ENCODE measurements at places on chromosomes 3 and 15.

DNA sequence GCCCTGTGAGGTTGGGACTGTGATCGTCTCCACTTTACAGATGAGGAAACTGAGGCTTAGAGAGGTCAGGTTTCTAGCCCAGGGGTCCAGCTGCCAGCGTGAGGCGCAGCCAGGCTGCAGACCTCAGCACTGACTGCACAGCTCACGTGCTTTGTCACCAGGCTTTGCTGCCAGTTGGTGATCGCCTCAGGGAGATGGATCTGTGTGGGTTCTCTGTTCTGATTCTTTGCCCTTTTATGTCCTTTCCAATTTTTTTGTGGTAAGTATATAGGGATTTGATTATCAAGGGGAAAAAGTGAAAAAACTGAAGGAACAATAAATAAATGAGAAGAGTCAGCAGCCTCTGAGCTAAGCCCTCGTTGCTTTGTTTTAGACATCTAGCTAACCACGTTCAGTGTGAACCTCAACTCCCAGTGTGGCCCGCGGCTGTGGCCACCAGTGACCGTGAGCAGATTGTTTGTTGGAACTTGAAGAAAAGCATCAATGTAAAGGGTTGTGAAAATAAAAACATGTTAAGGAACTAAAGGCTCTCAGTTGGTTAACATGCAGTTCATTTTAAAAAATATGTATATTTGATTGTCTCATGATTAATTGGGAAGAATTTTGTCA, 117.6 kb downstream of the PDE8A start:
- DNase-seq: no peak

DNA sequence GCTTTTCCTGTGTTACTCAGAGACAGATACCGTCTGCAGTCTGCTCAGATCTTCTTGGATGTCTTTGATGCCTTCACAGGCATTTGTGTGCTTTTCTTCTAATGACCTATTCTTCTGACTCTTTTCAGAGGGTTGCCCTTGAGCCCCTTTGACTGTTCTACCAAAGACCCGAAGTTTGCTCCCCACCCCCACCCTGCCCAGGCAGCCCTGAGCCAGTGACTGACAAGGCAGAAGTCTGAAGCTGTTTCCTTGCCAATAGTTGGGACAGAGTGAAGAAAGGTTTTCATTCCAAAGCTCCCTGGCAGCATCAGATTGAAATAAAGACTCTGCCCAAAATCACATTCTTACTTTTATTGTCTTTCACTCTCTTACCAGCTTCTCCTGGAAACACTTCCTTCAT, 9.0 kb upstream of the ATP13A5 start:
- DNase-seq: no peak

GRCh38 chr15:92929002-92929401, 28.9 kb downstream of the CHD2 start:
- no peak for DNase-seq

DNA sequence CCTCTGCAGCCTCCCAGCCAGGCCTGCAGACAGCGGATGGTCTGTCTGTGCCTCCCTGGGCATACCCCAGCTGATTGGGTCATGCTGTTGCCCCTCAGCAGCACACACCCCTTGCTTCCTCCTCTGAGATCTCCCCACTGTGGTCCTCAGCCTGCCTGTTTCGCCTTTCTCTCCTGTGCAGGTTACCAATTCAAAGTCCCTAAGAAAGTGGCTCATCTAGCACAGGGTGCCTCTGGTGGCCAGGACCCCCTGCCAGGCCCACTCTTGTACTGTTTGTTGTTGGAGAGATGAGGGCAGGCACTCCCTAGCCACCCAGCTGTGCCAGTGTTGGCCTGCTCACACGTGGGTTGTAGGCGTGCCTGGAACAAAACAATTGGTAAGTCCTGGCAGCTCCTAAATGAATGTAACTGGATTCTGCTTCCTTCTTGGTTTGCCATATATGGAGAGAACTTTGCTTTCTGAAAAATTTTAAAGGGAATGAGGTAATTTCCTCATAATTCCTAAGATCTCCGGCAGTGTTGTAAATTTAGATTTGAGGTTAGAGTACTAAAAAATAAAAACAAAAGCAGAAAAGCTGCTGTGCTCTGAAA, 213.2 kb upstream of the IL12A start:
- DNase-seq: no peak

DNA sequence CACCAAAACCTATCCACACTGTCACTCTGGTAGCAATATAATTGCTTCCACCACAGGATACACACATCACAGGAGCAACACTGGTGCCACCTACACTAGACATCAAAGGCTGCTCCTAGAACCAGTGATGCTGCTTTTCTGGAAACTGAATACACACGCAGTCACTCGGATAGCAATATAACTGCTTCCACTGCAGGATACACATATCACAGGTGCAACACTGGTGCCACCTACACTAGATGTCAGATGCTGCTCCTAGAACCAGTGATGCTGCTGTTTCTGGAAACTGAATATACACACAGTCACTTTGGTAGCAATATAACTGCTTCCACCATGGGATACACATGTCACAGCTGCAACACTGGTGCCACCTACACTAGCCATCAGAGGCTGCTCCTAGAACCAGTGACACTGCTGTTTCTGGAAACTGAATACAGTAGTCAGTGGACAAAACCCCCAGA, 6.9 kb upstream of the TNFSF10 start:
- no peak for DNase-seq

DNA sequence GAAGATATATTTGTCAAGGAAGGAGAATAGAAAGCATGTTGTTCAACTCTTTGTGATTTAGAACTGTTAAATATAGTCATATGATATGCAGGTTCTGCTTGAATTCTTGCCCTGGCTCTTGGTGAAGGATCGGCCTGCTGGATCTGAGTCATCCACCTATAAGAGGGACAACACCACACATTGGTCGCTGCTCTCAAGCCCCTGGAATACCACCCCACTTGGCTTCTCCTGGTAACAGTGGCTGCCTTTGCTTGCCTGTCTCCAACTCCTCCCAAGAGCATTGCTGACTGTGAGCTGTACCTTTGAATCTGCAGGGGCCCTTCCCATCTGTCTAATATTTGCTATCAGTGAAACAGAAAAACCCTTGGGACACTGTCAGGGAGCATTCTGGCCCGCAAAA, 78.9 kb upstream of the DGKG start:
- no peak for DNase-seq

- no peak for DNase-seq
Observed at GRCh38 chr3:19881036-19881435, 53.0 kb downstream of the EFHB start.

DNA sequence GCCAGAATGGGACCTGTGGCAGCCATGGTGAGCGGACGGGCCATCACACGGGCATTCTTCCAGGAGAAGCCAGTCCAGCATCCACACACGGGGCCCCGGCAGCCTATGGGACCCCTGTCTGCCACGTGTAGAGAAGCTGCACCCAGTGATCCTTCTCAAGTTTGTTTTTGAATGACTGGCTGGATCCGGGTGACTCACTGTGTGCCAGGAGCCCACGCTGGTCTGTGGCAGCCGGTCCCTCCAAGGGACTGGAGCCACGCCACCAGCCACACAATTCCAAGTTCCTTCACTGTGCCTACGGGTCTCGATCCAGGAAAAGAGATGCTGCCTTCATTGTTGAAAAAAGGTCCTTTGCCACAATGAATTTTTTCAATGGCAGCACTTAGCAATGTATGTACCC, 58.1 kb downstream of the ATP10A start:
- no peak for DNase-seq

DNA sequence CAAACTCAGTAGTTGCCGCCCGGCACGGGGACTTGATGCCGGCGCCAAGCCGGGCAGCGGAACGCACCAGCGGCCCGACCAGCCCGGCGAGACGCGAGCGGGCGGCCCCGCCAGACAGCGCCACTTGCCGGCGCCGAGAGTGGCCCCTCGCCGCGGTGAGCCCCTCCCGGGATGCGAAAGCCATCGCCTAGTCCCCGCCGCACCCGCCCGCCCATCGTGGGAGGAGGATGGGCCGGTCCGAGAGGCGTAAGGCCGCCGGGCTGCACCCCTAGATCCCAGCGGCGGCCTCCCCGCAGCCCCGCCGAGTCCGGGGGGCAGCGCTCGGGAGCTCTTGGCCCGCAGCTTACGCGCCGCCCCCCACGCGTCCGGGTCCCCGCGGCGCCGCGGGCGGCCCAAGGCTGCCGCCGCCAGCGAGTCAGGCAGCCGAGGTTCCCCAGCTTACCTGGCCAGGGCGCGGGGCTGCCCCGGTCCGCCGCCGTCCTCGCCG, 609 bp downstream of the GOLGA8A start:
- DNase-seq: no peak

GRCh38 chr3:117736846-117737245, 1027.3 kb downstream of the TUSC7 start:
- DNase-seq: no peak

DNA sequence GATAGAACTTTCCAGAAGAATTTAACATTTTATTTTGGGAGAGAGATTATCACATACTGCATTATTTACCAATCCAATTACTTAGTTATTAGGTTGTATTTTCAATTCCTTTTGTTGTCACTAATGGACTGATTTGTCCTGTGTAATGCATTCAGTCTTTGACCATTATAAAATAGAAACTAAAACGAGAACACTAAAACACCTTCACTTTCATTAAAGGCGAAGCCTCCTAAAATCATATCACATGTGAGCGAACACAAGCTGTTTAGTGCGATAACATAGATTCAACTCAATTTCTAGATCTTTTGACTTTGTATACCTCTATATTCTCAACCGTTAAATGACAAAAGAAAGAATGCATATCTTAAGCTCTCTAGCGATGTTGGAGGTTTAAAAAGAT, 253.4 kb downstream of the VGLL3 start:
- no peak for DNase-seq

GRCh38 chr3:122513386-122514122, 1.2 kb downstream of the KPNA1 start:
- DNase-seq: no peak

- DNase-seq: no peak
Observed at GRCh38 chr3:23402728-23403492, 199.8 kb downstream of the UBE2E2 start.

DNA sequence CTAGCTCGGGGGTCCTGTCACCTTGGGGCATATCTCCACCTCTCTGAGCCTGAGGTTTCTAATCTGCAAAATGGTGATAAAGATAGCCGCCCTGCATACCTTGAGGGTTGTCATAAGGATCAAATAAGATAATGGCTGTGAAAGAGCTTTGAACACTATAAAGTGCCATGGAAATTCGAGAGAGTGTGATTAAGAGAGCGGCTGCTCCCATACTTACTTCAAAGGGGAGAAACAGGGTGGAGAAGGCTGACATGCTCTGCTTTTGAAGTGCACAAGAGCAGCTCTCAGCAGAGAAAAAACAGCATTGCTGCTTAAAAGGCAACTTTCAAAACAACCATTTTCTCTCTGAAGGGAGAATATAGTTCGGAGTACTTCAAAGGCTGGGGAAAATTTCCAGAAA, 529.2 kb downstream of the EPHB1 start:
- DNase-seq: no peak

DNA sequence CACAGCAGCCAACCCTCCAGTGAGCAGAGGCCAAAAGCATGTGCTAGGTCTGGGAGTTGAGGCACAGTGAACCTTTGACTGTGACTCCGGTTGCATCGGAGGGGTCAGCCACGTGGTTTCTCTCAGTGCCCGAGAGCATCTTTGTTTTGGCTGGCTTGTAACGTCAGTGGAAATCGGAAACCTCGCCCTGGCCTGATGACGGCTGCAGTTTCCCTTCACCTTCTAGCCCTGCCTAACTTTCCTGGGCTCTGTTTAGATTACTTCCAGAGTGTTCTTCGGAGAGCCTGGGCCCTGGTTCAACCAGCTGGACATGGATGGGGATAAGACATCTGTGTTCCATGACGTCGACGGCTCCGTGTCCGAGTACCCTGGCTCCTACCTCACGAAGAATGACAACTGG, 56.6 kb downstream of the MESD start:
- no peak for DNase-seq

DNA sequence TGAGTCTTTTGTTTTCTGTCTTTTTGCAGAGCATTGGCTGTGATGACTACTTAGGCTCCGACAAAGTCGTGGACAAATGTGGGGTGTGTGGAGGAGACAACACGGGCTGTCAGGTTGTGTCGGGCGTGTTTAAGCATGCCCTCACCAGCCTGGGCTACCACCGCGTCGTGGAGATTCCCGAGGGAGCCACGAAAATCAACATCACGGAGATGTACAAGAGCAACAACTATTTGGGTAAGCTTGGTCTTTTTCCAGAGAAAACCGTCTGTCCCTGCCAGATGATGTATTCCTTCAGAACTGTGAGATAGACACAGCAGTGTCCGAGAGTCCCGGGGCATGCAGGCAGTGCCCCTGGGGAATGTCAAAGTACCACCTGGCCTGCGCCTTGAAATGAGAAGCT, 149.9 kb upstream of the NR2E3 start:
- DNase-seq: no peak

GRCh38 chr3:15726043-15726442, 71.7 kb downstream of the ANKRD28 start:
- DNase-seq: no peak

DNA sequence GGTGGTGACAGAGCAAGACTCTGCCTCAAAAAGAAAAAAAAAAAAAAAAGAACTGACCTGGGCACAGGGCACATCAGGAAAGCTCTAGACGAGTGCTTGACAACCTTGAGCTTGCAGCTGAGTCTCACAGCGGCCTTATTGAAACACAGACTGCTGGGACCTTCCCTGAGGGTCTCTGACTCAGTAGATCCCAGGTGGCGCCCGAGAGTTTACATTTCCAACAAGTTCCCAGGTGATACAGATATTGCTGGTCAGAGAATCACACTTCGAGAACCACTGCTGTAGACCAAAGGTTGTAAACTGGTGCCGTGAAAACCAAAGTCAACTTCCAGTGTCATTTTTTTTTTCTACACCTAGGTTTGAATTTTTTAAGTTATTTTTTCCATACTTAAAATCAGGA, 573.2 kb upstream of the MDFIC2 start:
- DNase-seq: no peak

GRCh38 chr15:40451527-40452158, 10.9 kb downstream of the BAHD1 start:
- no peak for DNase-seq

DNA sequence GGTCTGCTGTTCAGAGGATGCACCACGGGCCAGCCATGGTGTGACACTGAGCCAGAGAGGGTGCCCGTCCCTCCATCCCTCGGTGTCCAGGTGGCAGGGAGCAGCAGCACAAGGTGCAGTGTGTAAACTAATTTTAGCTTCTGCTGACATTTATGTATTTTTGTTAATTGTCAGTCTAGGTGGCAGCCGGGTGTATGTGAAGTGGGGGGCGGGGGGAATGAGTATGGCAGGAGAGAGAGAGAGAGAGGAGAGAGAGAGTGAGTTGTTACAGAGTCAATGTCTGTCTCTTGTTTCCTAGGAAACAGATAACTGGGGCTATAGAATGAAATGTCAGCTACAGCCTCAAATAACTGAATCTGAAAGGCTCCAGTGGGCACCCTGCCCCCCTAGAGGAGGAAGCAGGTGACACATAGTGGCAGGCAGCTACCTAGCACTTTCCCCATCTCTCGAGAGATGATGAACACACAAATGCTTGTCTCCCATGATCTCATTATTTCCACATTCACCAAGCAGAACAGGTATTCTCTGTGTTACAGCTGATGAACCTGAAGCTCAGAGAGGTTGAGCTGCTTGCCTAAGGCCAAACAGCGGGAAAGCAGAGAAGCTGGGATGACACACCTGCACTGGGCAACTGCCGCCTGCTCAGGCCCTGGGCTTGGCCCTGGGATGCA, 24.7 kb downstream of the RASGRF1 start:
- no peak for DNase-seq
